ENCODE measurements at places on chromosomes 2 and 18.

DNA sequence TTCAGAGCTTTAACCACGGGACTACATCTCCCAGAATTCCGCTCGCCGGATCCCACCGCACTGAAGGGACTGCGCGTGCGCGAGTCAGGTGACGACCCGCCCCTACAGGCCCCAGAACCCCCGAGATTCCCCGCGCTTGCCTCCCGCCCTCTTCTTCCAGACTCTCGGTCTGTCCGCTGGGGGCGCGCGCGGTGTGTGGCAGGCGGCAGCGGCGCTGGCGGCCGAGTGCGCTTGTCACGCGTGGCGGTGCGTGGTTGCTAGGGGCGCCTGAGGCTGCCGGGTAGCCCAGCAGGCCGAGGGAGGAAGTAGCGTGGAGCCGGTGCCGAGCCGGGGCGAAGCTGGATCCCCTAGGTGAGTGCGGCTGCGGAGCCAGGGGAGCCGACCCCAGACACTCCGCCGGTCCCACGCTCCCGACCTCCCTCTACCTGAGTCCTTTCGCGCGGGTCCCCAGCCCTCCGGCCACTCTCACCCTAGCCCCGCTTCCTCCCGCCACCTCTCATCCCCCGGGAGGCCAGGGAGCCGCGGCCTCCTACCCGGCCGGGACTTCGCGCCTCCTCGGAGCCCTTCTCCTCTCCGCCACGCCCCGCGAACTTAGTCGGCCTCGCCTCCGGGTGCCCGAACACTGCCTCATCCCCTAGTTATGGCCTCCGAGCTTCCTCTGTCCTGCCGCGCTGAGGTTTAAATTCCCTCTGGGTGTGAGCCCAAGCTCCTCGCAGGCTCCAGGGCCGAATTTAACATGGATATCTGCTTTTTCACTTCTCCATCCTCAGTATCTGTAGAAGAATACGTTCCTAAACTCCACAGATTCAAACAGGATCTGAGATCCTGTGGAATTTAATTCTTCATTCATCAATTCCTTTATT lies at the start of gene TTLL4:
Gene TTLL4, plus strand, starts transcription at position 149 of the 863 bp plus-strand sequence. CDS start 26,842 bp downstream, outside the sequence.
- DNase-seq: peak; percentile 97

GRCh38 chr18:36153203-36153602 lies 23.5 kb downstream of the ELP2 start:
- no peak for DNase-seq

DNA sequence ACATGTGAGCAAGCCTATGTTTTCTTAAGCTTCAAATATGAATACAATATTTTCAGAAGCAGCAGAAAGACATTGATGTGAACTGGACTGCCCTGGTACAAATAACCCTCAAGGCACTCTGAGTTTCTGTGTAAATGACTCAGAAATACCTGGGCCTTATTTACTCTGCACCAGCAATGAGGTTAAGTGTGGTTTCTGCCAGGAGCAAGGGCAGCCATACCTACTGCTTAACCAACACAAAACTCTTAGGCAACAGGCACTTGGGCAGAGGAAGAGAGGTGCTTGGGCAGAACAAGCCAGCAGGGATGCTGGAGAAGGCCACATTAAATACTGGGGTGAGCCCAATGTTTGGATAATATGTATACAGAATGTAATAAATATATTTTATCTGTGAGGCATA lies 29.4 kb upstream of the ARL5A start:
- DNase-seq: no peak

- DNase-seq: no peak
These were observed 81.0 kb downstream of the EPC2 start for GRCh38 chr2:148725564-148725963.

GRCh38 chr18:51135364-51135763 lies 62.1 kb downstream of the MEX3C start:
- no peak for DNase-seq

DNA sequence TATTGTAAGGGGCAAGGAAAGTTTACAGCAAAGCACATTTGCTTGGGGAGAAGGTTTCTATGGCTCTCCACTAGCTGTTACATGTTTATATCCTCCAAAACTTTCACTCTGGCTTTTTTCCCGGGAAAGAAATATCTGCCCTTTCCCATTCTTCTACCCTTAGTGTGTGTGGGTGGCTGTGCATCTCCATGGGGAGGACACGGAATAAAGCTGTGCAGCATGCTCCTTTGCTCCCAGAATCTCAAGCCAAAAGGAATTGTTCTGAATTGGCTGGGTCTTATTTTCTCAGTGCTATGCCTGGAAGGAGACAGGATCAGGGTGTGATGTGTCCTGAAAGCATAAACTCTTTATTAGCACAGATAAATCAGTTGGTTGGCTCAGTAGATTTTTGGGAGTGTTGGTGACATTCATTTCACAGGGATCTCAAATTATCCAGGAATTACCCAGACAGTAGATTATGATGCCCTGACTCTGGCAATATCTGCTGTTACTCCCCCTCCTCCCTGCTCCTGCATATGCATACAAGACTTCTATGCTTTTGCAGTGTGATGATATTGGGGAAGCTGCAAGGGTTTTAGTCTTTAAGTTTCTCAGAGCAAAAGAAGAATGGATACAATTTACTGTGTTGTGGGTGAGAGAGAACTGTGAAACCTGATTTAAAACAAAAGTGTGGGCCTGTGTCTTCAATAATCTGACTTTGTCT lies 63.1 kb downstream of the PARD3B start:
- no peak for DNase-seq

DNA sequence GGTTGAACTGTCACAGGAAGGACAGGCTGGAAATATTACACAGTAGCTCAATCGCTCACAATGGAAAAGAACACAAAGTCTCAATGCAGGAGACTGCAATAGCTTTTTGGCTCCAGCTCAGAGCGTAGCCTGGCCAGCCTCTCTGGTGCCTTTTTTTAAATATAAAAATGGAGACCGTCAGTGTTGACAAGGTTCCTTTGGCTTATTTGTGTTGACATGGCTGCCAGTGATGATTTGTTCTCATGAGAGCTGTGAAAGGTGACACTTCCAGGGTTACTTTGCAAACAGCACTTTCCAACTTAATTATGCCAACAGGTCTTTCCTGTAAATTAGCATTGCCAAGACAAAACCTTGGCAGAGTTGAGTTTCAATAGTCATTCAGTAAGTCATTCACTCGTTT lies 70.8 kb downstream of the KCNE4 start:
- no peak for DNase-seq

GRCh38 chr2:208466151-208466919 lies 59.7 kb downstream of the PTH2R start:
- no peak for DNase-seq

GRCh38 chr18:59172664-59173249 lies 33.1 kb downstream of the SEC11C start:
- DNase-seq: no peak

GRCh38 chr18:9177031-9177430 lies 40.5 kb downstream of the ANKRD12 start:
- no peak for DNase-seq

DNA sequence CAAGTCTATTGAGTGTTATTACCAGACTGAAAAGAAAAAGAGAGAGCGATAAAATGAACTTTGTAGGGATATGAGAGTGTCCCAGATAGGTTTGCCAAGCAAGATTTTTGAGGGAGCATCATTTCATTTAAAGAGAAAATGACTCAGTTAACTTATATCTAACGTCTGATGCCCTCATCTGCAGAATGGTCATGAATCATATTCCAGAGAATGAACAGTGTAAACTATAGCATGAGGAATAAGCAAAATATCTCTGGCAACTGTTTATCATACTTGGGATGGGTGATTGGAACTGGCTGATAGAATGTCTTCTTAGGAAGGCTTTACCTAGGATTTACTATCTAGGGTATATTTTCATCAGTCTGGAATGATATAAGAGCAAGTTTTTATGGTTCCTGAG lies 289.4 kb downstream of the CMPK2 start:
- no peak for DNase-seq

- DNase-seq: no peak
These were observed 16.2 kb downstream of the SETBP1 start for GRCh38 chr18:44696892-44697291.

- DNase-seq: peak; percentile 81
These were observed 2.9 kb upstream of the NEURL3 start for GRCh38 chr2:96507957-96508520.

DNA sequence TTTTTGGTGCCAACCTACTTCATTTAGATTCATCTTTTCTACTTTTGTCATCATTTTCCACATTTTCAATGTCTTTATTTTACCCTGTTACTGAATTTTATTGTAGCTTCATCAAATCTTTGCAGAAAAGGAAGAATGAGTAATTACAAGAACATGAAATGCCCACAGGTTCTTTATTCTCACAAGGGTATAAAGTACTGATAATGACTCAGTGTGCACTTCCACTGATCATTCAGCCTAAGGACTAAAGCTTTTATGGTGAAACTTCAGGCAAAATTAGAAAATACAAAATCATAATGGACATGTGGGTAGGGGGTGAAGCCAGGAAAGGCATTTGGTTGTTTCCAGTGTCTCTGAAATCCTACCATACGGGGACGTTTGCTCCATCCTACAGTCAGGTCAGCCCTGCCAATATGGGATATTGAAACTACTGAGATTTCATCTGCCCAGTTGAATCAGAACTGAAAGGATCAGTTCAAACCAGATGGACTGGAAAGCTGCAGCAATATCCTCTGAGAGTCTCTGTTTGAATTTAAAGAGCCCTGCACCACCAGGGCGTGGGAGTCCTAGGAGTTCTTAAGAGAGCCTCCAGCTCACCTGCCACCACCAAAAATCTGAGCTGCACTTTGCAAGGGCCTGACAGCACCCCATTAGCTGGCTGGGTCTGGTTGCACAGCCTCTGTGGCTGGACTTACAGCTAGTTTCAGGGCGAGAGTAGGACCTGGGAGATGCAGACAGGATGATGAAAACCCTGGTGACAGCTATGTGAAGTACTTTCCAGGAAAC lies 390.4 kb downstream of the CMPK2 start:
- DNase-seq: no peak

GRCh38 chr18:32208577-32208976 lies 18.7 kb downstream of the MEP1B start:
- DNase-seq: no peak

GRCh38 chr2:16729335-16729734 lies 63.7 kb upstream of the CYRIA start:
- DNase-seq: no peak

DNA sequence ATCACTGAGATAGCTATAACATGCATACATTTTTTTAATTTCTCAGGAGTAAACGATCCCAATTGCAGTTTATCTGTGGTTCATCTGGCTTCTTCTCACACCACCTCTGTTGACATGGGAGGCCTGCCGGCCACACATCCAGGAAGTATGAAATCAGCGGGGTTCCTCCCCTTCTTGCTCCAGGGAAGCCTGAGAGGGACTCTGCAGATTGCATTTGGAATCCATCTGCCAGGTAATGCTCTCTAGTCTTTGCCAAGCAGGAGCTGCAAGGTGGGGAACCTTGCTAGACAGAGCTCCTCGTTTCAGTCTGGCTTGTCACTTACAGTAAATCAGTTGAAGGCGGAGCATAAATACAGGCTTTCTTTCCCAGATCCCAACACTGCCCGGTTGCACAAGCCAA lies 49.9 kb downstream of the SOX11 start:
- DNase-seq: no peak

DNA sequence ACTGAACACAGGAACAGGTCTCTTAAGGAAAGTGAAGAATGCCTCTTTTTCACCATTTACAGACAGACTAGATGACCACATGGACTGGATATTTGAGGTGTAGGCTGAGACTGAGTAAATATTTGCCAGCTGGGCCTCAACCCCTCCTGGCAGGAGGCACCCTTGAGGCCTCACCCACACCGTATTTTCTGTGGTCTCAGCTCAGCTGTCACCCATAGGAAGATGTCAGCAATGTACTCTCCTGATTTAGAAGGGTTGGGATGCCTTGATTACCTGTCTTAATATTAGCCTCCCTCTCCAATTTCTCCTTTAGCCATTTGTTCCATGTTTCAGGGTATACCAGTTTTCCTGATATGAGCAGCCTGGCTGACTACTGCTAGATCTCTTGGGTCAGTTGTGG lies 20.3 kb downstream of the ADCYAP1 start:
- DNase-seq: no peak

DNA sequence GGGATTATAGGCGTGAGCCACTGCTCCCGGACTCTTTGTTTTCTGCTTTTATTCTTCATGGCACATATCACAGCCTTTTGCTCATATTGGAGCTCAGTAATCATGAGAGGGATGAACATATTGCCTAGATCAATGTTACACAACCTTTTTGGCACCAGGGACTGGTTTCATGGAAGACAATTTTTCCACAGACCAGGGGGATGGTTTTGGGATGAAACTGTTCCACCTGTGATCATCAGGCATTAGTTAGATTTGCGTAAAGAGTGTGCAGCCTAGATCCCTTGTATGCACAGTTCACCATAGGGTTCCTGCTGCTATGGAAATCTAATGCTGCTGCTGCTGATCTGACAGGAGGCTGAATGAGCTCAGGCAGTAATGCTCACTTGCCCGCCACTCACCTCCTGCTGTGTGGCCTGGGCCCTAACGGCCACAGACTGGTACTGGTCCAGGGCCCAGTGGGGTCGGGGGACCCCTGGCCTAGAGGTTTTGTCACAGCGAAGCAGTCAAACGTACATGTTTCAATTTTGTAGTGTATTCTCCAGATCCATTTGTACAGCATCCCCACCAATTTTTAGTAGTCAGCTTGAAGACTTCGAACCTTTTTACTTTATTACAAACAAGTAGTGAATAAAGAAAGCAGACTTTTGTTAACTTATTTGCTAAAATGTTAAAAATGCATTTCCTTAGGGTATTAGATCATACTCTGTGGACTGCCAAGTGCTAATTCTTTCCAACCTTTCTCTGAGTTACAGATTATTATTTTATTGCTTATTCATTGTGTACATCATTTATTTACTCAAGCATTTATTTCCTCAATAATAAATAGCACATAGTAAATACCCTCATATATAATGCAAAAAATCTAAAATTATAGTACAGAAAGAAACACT lies 6.2 kb downstream of the DAW1 start:
- no peak for DNase-seq

- DNase-seq: no peak
These were observed 429.6 kb downstream of the PID1 start for GRCh38 chr2:228841475-228841874.

DNA sequence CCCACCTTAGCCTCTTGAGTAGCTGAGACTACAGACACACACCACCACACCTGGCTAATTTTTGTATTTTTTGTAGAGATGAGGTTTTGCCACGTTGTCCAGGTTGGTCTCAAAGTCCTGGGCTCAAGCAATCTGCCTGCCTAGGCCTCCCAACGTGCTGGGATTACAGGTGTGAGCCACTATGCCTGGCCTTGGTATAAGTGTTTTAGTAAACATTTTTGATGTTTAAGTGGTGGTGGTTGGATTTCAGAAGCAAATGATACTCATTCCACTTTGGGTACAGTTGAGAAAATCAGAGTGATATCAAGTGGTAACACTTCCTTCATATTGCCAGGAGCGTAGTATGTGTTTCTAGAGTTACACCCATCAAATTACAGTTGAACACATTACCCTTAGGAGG lies 25.4 kb downstream of the ACADL start:
- no peak for DNase-seq

DNA sequence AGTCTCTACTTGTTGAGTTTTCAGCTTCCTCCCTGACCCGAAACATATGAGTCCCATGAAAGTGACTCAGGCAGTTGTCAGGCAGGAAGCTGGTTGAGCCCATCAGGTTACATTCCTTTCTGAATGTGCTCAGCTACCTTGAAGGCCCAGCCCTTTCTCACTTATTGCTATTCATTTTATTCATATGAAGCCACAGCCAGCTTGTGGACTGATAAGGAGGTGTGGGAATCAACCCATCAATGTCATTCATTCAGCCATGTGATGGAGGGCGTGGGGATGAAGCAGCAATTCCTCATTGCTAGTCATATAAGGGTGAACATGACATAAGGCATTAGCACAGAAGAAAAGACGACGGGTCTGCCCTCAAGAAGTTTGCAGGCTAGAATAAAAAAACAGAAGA lies 5.3 kb upstream of the VPS4B start:
- no peak for DNase-seq
